Dermis microvascular lymphatic vessel endothelial cell (primary cell): ENCODE measurements at places on chromosomes 3 and 15. TPM values are rescaled to one million over a fixed set of nuclear protein-coding genes. Genes with fewer than 3 reads are reported as not detected.

Gene C3orf70
- 3.5 and 4.2 TPM in 2 replicates for total RNA-seq

Gene CCDC80
- total RNA-seq, result 9.7 and 13.0 TPM in 2 replicates

Gene P2RY1
- total RNA-seq, result 0.38 and 0.51 TPM in 2 replicates

Gene FBXL22
- total RNA-seq, result under 0.01 and 0.13 TPM in 2 replicates

Gene AP3B2
- total RNA-seq, result not detected in 2 replicates

Gene HACD3
- 84.3 and 108 TPM in 2 replicates for total RNA-seq

Gene CLDN1
- 0.13 and 0.63 TPM in 2 replicates for total RNA-seq

Gene HTD2
- total RNA-seq, result 4.1 and 8.1 TPM in 2 replicates

Gene HTR3E
- total RNA-seq, result not detected in 2 replicates

Gene CCR9
- not detected in 2 replicates for total RNA-seq

Gene RHCG
- total RNA-seq, result not detected in 2 replicates

Gene KLHL6
- 0.89 and 2.1 TPM in 2 replicates for total RNA-seq

Gene GNAT1
- under 0.01 TPM in 1 of 2 replicates, not detected in the other for total RNA-seq

Gene GOLGA6A
- total RNA-seq, result not detected in 2 replicates

Gene SUMF1
- total RNA-seq, result 45.1 and 77.0 TPM in 2 replicates

Gene RHOV
- under 0.01 TPM in 1 of 2 replicates, not detected in the other for total RNA-seq

Gene ASB14
- total RNA-seq, result not detected in 2 replicates

Gene FSIP1
- 0.25 and 0.51 TPM in 2 replicates for total RNA-seq

Gene OXTR
- total RNA-seq, result 0.13 and 1.3 TPM in 2 replicates

Gene IFT122
- total RNA-seq, result 27.1 and 32.1 TPM in 2 replicates

Gene UBL7
- total RNA-seq, result 21.8 and 30.1 TPM in 2 replicates

Gene P2RY14
- not detected in 2 replicates for total RNA-seq

Gene FAM174B
- 62.6 and 87.6 TPM in 2 replicates for total RNA-seq

Gene CEMIP
- 0.26 and 0.38 TPM in 2 replicates for total RNA-seq

Gene TIGIT
- not detected in 2 replicates for total RNA-seq

Gene XCR1
- not detected in 2 replicates for total RNA-seq

Gene ADAMTS17
- total RNA-seq, result under 0.01 and 0.13 TPM in 2 replicates

Gene RAB6B
- 0.39 and 1.6 TPM in 2 replicates for total RNA-seq

Gene AADACL2
- not detected in 2 replicates for total RNA-seq

Gene PCOLCE2
- 0.13 TPM in 2 replicates for total RNA-seq

Gene IL17RD
- total RNA-seq, result 0.26 and 0.38 TPM in 2 replicates

Gene PEAK1
- total RNA-seq, result 59.6 and 80.3 TPM in 2 replicates

Gene UROC1
- not detected in 2 replicates for total RNA-seq

Gene PLCB2
- under 0.01 TPM in 1 of 2 replicates, not detected in the other for total RNA-seq

Gene THBS1
- total RNA-seq, result 4,129 and 8,012 TPM in 2 replicates

Gene CPB1
- not detected in 2 replicates for total RNA-seq

Gene MYRIP
- total RNA-seq, result 5.0 and 9.2 TPM in 2 replicates

Gene RLBP1
- total RNA-seq, result not detected in 2 replicates

Gene GABRR3
- total RNA-seq, result not detected in 2 replicates

Gene TM4SF18
- total RNA-seq, result 318 and 366 TPM in 2 replicates

Gene EHD4
- 66.4 and 68.8 TPM in 2 replicates for total RNA-seq

Gene TLR9
- total RNA-seq, result not detected in 2 replicates

Gene DENND6A
- total RNA-seq, result 19.5 and 21.2 TPM in 2 replicates

Gene UCN2
- not detected in 2 replicates for total RNA-seq
